ENCODE measurements at places on chromosomes 2 and 18.

DNA sequence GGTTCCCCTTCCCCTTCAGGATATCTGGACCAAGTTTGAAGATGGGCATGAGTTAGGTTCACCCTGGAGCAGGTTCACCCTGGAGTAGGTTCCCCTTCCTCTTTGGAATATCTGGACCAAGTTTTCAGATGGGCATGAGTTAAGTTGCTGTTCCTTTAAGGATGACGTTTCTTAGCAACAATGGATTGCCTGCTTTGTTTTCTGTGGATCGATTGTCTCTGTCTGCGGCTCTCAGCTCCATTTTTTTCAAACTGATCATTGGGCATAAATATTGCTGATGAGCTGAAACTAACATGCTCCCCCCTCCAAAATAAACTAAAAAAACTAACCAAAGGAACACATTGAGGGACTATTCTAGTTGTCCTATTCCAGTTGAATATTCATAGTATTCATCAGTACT is 149.5 kb downstream of the SPP2 start:
- no peak for DNase-seq

- DNase-seq, result no peak
These were observed 171.0 kb downstream of the GRB14 start for GRCh38 chr2:164450278-164450677.

DNA sequence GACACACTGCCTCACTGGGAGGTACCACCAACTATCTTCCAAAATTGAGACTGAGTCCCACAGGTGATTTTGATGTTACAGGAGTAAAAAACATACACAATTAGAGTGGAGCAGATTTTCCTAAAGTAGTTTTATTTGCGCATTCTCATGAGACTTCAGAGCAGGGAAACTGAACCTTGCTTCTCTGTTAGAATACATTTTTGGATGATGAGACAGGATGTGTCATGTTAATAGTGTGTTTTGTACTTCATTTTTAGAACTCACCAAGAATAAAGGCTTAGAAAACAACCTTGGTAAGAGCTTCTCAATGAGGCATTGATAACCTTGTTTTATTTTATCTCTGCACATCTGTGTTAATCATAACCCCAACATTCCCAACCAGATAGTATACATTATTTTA is 310.2 kb upstream of the GALNT5 start:
- no peak for DNase-seq

DNA sequence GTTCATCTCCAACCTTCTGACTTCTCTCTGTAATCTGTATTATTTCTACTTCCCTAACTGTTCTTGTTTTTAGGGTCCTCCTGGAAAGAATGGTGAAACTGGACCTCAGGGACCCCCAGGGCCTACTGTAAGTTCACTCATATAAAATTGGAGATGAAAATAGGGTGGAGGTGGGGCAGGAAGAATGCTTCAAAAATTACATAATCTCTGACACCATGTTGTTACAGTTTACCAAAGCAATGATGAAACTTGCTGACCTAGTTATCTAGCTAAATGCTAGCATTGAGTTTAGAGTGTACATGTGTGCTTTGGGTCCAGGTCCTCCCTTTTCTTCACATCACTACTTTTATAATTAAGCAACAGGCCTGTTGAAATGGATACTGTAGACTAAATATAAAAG is 23.1 kb downstream of the COL3A1 start:
- DNase-seq, result no peak

DNA sequence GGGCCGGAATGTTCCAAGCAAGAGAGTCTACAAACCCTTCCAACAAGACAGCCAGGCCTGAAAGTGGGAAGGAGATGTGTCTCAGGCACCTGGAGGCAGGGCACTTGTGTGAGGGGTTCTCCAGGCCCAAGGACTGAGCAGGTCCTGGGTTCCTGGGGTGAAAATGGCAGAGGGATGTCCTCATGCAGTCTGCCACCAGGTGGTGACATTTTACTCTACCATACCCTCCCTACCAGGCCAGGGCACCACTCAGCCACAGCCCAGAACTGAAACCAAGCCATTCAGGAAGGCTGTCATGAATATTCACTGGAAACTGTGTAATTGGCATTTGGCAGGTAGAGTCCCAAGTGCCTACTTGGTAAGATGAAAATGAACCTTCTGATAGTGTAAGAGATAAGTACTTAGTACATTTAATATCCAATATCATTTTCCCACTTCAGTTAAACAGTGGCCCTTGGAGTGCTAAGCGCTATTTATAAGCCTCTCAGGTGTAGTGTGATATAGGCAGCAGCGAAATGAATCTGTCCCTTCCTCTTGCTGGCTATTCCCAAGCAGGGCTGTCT is 185.1 kb downstream of the MYO5B start:
- no peak for DNase-seq

GRCh38 chr2:23235736-23236135 is 149.2 kb upstream of the KLHL29 start:
- no peak for DNase-seq

GRCh38 chr18:27413495-27414401 is 228.6 kb upstream of the CHST9 start:
- no peak for DNase-seq

All from stimulated activated CD8-positive, alpha-beta memory T cell treated with anti-CD3 and anti-CD28 coated beads, Interleukin-15, amount 100 ng/mL, for 4 hours (primary cell).